ENCODE measurements at places on chromosomes 11 and 22. TPM values are rescaled to one million over a fixed set of nuclear protein-coding genes. Genes with fewer than 3 reads are reported as not detected.

Gene OR51E2
- not detected for total RNA-seq

Gene GRM5
- not detected for total RNA-seq

Gene PKDREJ
- total RNA-seq: not detected

Gene CELSR1
- total RNA-seq: 0.76 TPM

Gene FOLH1
- total RNA-seq: not detected

DNA sequence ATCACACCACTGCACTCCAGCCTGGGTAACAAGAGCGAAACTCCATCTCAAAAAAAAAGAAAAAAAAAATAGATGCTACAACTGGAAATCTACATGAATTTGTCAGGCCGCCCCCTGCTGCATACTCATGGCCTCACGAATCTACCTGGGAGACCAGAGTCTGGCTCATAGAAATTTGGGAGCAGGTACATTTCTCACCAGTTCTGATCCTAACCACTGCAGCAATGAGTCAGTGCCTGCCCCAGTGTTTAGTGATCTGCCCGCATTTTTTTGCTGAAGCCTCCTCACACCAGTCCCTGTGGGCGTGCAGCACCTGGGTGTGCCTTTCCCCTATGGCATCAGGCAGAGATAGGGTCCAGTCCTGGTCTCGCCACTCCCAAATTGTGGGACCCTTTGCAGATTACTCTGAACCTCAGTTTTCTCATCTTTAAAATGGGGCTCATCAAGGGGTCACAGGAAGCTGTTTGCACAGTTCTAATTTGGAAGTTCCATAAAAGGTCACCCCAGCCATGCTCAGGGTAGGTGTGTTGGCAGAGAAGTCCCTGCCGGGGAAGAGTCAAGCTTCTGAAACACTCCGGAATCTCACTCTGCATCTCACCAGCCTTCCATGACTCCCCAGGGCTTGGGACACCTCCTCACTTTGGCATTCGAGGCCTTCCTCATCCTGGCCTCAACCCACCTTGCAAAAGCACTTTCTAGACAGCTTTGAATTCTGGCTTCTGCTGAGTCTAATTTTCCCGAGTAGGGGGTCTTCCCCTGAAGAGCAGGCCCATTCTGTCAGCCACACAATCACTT is 39.3 kb upstream of the LINC01488 start:
- no peak for DNase-seq

GRCh38 chr22:30238661-30239487 is 7.7 kb downstream of the LIF start:
- no peak for DNase-seq

GRCh38 chr22:48088926-48089536 is 1326.6 kb downstream of the TBC1D22A start:
- no peak for DNase-seq

- DNase-seq: no peak
Observed at GRCh38 chr11:2263724-2264360, 6.5 kb downstream of the ASCL2 start.

DNA sequence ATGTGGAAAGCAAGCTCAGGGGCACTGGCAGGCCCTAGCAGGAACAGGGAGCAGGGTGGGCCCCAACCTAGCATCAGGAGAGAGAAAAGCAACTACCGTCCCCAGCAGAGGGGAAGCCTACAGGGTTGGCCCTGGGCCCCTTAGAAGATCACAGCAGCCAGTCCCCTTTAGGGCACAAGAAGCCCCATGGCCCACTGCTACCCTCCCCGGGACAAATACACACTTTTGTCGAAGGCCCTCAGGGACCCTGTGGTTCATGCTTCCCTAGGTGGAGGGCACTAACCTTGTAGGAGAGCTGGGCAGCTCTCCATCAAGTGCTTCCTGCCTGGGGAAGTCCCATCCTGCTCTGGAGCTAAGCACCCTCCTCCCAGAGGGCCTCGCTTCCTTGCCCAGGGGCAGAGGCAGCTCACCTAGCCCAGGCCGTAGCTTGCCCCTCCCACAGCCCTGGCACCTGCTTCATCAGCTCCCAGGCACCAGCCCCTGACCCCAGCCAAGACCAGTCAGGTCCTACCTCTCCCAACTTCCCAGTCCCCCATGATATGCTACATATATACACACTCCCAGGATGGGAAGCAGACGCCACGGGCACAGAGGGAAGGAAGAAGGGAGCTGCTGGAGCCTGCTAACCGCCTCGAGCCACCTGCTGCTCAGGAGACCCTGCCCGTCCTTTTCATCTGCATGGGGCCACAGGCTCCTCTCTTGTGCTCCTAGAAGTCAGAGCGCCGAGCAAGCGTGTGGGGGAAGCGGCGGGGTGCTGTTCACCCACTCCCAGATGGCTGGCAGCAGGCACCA is 20.1 kb downstream of the SUN2 start:
- DNase-seq: no peak

Measured in CD4-positive, CD25-positive, alpha-beta regulatory T cell (primary cell).